IPS-NIHi11 (cell line): ENCODE measurements at places on chromosomes 7 and 10.
A peak's percentile ranks its signal among the peaks of the same experiment; 100 is the strongest.

DNA sequence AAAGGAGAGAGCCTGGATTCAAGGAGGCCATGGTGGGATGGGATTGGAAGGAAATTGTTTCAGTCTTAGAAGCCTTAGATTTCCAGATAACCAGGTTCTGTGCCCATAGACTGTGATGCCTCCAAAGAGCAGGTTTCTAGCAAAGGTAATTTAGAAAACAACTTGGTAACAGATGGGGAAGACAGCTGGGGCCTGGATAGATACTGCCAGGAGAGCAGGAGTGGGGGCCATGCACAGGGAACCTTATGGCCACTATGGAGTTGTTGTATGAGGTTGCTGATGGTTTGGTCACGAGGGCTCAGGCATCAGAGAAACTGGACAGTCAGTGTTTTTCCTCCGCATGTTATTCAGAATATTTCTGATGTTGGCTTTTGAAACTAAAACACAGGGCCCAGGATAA, 901.9 kb downstream of the LRMDA start:
- no peak for DNase-seq

- DNase-seq: no peak
Observed at GRCh38 chr10:48284002-48284546, 9.6 kb upstream of the FRMPD2 start.

- no peak for DNase-seq
Observed at GRCh38 chr7:67105377-67105776, 108.7 kb downstream of the TYW1 start.

DNA sequence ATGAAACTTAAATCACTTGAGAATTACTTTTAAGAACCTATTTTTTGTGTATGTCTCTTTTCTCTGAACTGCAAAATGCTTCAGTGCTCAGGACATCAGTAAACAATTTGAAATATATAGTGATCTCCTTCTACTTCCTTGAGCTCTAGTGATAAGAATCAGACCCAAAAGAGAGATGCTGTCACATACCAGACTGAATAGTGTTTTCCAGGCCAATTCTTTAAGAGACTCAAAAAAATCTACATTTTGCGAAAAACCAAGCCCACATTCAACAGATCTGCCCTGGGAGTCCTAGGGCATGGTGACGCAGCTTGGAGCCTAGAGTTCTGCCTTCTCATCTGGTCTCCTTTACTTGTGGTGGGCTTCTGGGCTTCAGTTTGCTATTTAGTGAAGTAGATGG, 72.1 kb upstream of the SLC13A1 start:
- DNase-seq: no peak

- peak; percentile 52 for DNase-seq
Observed at GRCh38 chr10:29895456-29895855, 163.9 kb downstream of the JCAD start.

DNA sequence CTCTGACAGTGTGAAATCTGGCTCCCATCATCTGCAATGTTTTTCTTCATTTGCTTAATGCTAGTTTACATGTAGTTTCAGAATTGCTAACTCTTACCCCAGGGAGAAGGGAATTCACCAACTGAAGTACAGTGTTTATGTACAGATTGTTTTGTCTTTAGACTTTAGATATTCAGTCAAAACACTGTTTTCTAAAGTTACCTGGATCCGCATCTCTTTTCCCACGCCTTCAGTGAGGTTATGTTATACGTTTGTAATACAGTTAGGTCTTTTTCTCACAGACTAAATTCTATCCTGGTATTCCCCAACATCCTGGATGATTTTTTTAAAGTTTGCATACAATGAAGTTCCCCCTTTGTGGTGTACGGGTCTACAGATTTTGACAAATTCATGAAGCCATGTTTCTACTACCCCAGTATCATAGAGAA, 3.2 kb upstream of the LYZL1 start:
- DNase-seq: no peak

DNA sequence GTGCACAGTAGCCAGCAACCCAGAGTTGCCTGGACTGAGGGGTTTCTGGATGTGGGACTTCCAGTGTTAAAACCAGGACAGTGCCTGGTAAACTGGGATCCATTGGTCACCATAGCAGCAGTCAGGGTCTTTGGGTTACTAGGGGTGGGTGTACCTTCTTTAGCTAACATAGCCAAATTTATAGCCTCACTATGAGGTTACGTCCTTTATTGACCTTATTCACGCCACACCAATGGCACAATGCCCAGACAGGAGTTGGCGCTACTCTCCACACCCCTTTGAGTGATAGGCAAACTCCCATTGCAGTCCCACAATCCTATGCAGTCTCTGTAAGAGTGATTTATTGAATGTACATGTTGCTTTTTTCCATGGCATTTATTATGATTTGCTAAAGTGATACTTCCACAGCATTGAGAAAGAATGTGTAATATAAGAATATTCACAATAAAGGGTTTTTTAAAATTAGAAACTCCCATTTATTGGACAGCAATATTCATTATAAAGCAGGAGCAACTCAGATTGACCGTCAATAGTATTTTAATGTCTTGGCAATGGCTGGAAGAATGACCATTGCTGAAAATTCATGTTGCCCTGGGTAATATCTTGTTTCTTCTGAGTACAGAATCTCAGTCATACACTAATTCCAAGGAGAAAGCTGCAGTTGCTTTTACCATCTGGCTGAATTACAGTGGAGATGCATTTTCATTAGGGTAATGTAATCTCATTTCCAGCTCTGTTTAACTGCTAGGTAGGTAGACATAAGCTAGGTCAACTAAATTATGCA, 26.1 kb downstream of the IFIT5 start:
- no peak for DNase-seq

DNA sequence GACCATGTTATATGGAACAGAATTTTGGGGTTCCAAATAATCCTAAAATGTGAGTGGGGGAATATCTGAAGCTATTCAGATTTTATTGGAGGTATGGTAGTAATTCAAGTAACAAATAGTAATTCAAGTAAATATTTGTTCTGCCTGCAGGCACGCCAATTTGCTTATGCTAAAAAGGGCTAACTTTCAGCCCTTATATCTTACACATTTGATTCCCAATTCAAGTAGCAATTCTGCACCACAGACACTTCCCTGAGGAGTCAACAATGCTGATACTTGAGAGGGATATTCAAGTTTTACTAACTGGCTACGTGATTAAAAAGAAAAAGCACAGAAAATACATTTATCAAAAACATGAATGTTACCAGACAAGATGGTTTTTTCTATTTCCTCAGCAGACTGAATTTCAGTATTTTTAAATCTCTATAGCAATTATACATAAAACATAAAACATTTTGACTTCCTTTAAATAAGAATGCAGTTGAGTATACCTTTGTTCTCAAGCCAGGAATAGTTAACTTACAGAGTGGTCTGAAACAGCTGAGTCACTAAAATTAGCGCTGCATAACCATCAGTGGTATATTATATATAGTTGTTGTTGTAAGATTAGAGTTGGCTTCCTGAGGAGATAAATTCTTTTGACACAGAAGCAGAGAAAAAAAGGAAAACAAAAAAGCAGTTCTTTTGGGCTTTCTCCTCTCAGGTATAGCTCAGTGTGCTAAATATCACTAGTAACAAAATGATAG, 33.9 kb downstream of the MTPN start:
- no peak for DNase-seq

DNA sequence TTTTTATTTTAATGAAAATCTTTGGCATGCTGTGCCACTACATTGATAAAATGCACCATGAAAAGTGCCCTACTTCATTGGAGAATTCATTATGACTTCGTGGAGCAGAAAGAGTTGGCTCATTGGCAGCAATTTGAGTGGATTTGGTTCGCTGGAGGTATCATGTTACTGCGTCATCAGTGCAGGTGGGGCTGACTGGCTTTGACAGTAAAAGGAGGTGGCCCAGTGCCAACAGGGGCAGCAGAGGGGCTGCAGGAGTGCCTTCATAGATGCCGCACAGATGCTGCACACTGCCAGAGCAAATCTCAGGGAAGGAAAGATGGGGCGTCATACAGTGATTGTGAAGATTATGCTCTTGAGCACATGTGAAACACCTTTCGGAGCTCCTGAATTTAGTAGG, 22.2 kb downstream of the FZD1 start:
- no peak for DNase-seq

- DNase-seq: no peak
Observed at GRCh38 chr7:45918556-45918955, 2.5 kb downstream of the IGFBP3 start.

DNA sequence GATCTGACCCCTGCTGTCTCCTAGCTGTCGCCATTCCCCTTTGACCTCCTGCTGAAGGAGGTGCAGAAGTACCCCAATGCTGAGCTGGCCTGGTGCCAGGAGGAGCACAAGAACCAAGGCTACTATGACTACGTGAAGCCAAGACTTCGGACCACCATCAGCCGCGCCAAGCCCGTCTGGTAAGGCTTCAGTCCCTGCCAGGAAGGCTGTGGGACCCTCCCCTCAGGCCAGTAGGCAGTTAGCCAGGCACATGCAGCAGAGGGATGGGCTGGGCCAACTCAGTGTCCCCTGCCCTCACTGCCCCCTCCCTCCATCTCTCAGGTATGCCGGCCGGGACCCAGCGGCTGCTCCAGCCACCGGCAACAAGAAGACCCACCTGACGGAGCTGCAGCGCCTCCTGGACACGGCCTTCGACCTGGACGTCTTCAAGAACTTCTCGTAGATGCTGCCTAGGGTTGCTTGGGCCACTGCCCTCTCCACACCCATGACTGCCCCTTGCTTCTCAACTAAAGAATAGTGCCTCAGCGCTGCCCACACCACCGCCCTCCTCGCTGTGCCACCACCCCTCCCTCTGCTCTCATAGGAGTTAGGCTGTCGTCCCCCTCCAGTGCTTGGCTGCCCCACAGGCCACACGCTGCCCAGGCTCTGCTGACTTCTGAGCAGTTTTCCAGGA, 41.0 kb upstream of the ZMIZ2 start:
- no peak for DNase-seq

- no peak for DNase-seq
Observed at GRCh38 chr10:124725791-124726190, 18.4 kb downstream of the FAM53B start.

GRCh38 chr10:28947171-28947570, 269.9 kb downstream of the BAMBI start:
- no peak for DNase-seq

DNA sequence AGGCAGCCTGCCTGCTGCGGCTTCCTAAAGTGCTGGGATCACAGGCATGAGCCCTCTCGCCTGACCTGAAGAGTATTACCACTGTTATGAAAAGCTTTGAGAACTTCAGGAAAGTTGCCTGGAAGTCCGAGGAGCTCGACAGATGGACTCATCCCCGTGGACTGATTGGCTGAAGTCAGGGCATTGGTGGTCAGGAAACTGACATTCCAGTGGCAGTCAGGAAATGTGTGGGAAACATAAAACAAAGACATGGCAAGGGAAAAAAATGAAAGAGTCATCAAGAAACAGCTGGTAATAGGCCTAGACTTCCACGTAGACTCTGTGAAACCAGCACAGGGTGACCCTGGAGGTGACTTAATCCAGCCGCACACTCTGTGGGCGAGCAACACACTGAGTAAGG, 123.3 kb downstream of the CDH23 start:
- DNase-seq: no peak

GRCh38 chr7:130346177-130346905, 1.7 kb downstream of the CPA5 start:
- DNase-seq: no peak

DNA sequence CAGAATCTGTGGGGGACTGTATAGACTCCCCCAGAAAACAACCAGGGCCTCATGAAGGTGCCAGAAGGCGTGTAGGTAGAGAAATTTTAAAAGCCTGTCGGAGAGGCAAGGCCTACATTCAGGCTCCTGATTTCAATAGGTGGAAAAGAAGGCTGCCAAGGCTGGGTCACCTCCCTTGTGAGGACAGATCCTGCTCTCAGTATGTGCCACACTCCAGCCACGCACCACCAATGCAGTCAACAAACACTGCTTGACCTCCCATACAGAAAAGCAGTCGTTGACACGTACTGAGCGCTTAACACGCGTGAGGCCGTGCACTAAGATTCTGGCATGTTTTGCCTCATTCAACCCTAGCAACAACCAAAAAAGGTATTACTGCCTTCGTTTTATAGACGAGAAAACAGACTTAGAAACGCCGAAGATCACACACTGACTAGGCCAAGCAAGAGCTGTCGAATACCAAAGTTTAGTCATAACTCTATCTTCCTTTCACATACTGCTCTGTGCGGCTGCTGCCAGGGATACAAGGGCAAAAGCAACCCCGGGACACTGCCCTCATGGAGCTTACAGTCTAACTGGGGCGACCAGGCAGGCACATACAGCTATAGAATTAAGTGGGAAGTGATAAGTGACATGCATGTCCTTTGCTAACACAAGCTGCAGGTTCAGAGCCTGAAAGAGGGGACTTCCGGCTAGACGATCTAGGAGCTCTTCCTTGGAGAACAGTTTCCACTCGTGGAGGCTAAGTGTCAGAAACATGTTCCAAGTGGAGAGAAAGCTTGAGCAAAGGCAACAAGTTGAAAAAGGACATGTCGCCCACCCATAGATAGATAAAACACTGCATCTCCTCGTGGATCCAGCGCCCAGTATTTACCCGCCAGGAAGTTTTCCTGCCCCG, 797 bp upstream of the NKX2-3 start:
- DNase-seq: no peak

- DNase-seq: no peak
Observed at GRCh38 chr7:117279203-117279602, 43.7 kb downstream of the WNT2 start.

DNA sequence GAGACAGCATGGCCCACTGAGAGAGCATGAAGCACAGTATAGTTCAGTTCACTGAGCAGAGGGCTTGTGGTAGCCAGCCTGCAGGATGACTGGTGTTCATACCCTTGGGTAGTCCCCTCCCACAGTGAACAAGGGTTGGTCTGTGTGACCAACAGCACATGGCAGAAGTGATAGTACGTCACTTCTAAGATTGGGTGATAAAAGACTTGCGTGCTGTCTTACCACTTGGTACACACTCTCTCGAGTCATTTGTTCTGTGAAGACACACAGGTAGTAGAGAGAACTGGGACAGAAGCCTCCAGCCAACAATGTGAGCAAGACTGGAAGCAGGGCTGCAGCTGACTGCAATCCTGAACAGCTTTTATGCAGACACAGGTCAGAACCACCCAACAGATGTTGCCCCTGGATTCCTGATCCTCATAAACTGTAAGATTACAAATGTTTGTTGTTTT, 14.6 kb downstream of the EPC1 start:
- no peak for DNase-seq

GRCh38 chr7:101557978-101558741, 70.9 kb downstream of the MYL10 start:
- DNase-seq: no peak

DNA sequence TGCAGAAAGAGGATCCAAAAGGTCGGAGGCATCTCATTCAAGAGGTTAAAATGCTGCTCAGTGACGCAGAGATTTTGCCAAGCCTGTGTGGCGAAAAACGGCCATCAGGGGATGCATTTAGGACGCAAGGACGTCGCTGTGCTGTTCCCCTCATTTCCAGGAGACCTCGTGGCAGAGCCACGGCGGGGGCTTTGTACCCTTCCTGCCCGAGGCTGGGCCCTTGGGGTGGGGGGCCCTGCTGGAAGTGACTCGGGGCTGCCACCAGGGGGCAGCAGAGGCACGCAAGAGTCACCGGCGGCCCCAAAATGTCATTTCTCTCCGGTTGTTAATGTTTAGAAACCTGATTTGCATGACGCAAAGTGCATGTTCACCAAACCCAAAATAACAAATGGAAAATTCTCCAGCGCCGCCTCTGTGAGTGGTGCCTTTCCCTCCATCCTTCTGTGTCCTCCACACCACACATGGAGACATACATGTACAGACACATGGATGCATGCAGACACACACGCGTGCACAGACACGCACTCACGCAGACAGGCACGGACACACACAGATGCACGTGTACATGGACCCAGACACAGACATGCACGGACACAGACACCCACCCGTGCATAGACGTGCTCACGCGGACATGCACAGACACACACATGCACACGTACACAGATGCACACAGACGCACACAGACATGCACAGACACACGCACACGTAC, 51.0 kb upstream of the NKX6-2 start:
- peak; percentile 95 for DNase-seq
